ENCODE measurements at places on chromosomes 1 and 21.

DNA sequence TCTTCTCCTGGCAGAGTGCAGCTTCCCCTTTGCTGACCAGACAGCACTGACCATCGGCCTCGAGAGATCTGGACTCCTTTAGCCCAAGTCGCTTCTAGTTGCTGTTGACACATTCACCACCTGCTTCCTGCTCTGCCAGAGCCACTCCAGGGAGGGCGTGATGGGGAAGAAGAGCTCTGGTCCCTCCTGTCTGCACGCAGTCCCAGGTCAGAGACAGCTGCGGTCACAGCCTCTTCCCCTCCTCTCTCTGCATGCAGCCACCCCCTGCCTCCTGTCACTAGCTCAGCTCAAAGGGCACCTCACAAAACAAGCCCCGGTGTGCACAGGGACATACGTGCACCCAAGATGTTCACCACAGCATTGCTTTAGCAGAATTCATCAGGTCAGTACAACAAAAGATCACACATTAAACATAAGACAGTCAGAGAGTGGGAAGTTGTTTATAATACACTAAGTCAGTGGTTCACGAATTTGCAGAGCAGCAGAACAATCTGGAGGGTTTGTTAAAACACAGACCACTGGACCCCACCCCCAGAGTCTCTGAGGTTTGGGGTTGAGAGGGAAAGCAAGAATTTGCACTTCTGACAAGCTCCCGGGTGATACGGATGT, 132.9 kb downstream of the SYF2 start:
- peaks cover 75% of the 10 kb centered on the region for H3K4me1 ChIP-seq
- H3K4me3 ChIP-seq = peak overlapping the region; percentile 58
- H3K27me3 ChIP-seq = no peaks in the 10 kb centered on the region

DNA sequence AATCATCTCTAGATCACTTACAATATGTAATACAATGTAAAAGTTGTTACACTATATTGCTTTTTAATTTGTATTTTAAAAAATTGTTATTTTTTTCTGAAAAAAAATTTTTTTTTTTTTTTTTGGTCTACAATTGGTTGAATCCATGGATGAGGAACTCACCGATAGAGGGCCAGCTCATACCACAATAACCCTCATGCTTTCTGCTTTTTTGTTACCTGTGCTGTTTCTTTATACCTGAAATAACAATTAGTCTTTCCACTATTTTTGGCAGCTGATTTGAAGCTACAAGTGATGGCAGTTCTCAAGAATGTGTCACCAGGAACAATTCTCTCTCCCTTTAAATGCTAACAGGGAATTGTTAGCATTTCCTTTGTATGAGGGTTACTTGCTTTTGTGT, 12.0 kb downstream of the SMG7 start:
- H3K4me1 ChIP-seq = peaks cover 58% of the 10 kb centered on the region
- no peaks in the 10 kb centered on the region for H3K36me3 ChIP-seq
- H3K27me3 ChIP-seq = no peaks in the 10 kb centered on the region
- no peak overlapping the region for H3K4me3 ChIP-seq
- H3K27ac ChIP-seq = no peak overlapping the region
- DNase-seq = no peak

DNA sequence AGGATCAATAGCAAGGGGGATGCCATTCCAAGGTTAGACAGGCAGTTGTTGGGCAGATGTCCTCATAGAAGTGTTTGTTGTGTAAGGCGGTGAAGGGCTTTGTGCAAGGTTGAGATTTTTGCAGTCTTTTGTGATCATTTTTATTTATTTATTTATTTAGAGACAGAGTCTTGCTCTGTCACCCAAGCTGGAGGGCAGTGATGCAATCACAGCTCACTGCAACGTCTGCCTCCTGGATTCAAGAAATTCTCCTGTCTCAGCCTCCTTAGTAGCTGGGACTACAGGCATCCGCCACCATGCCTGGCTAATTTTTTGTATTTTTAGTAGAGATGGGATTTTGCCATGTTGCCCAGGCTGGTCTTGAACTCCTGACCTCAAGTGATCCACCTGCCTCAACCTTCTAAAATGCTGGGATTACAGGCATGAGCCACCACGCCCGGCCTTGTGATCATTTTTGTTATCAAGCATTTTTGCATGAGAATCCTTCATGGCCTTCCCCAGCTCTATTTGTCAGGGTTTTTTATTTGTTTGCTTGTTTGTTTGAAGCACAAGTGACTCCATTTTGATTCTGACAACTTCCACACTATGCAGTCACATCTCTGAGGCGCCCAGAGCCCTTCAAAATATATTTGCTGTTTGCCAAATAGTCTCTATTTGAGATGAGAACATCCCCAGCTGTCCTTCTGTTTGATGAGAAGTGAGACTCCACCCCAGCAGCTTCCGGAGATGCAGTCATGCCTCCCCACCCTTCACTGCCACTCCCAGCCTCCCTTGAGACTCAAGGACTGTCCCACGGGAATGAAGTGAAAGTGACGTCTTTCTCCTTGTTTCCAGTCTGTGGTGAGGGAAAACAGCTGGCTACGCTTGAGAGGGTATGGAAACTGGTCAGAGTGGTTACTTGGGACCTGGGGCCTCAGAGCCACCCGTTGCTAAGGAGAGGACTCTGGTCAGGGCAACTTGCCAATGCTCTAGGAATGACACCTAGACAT, 38.0 kb downstream of the TMEM50B start:
- no peaks in the 10 kb centered on the region for H3K27me3 ChIP-seq
- H3K27ac ChIP-seq = no peak overlapping the region
- no peak overlapping the region for H3K4me3 ChIP-seq
- peaks cover 11% of the 10 kb centered on the region for H3K4me1 ChIP-seq
- DNase-seq = no peak

DNA sequence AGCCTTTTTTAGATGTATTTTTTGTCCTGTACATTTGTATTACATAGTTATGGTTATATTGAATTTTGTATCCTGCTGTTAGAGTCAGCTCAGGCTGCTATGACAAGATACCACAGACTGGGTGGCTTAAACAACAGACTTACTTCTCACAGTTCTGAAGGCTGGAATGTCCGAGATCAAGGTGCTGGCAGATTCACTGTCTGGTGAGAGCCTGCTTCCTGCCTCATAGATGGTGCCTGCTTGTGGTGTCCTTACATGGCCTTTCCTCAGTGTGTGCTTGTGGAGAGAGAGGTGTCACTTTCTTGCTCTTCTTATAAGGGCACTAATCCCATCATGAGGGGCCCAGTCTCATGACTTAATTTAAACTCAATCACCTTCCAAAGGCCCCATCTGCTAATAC, 23.1 kb upstream of the MYSM1 start:
- no peaks in the 10 kb centered on the region for H3K36me3 ChIP-seq
- no peak overlapping the region for H3K4me3 ChIP-seq
- no peaks in the 10 kb centered on the region for H3K27me3 ChIP-seq
- H3K4me1 ChIP-seq = peaks cover 29% of the 10 kb centered on the region
- no peak for DNase-seq

DNA sequence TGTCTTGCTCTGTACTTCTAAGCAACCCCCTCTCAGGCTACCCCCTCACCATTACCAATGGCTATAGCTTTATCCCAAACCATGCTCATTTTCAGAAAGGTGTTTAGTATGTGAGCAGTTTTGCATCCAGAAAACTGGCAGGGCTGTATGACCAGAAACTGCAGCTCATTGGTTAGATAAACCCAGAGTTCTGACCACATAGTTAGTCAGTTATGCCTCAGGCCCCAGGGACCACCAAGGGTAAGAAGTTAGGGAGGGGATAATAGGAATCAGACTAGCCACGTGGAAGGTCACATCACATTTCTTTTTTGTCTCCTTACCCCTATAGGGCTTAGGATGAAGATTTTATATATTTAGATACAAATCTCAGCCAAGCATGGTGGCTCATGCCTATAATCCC, 1.2 kb downstream of the ITGA10 start:
- no peaks in the 10 kb centered on the region for H3K27me3 ChIP-seq
- peaks cover 2% of the 10 kb centered on the region for H3K36me3 ChIP-seq
- H3K27ac ChIP-seq = no peak overlapping the region

Data from activated T-cell treated with anti-CD3 and anti-CD28 coated beads, Interleukin-2, amount 50 U/mL, for 72 hours (primary cell).